ENCODE measurements at places on chromosomes 11 and 22. TPM values are rescaled to one million over a fixed set of nuclear protein-coding genes. Genes with fewer than 3 reads are reported as not detected.
A peak's percentile ranks its signal among the peaks of the same experiment; 100 is the strongest.

Gene ELMOD1
- not detected for total RNA-seq

Gene PKDREJ
- total RNA-seq = 0.05 TPM

DNA sequence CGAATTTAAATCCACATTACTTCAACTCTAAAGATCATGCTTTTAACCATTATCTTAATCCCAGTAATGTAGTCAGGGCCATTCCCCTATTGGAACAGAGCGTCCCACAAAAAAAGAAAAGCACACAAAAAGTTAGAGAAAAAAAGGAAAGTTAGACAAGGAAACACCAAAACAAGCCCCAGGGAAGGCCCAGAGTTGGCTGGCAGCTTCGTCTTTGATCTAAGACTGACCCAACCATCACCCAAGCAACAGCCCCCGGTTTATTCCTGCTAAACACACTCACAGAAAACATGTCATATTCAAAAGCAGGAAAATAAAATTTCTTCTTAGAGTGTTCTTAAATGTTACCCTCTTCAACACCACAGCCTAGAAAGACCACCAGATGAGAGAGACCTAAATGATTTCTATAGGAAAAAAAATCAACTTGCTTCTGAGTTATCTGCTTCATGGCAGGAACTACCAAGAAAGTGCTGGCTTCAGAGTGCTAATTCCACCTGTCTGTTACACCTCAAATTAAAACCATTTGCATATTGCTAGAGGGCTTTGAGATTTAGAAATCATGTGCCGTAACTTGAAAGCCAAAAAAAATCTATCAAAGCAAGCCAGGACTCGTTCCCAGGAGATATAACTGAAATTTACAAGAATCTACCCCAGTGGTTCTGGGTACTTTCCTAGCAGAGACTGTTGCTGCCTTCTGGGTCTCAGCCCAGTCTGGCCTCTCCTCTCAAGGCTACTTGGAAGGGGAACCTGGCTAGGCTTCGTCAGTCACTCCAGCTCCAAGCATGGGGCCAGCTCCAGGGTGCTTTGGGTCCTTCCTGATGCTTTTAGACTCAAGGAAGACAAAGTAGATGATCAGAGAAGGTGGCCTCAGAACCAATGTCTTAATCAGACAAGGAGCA, 31.2 kb downstream of the POU2AF3 start:
- no peak for DNase-seq

GRCh38 chr11:67416416-67417335, 1.2 kb downstream of the CARNS1 start:
- no peak for DNase-seq

- no peak for DNase-seq
Observed at GRCh38 chr11:34348096-34348495, 9.7 kb downstream of the ABTB2 start.

- DNase-seq = no peak
Observed at GRCh38 chr11:82837650-82838049, 62.6 kb downstream of the PRCP start.

Gene AMOTL1
- 60.8 TPM for total RNA-seq

Gene APOL3
- total RNA-seq = 0.35 TPM

- no peak for DNase-seq
Observed at GRCh38 chr11:13889552-13890249, 72.8 kb upstream of the SPON1 start.

DNA sequence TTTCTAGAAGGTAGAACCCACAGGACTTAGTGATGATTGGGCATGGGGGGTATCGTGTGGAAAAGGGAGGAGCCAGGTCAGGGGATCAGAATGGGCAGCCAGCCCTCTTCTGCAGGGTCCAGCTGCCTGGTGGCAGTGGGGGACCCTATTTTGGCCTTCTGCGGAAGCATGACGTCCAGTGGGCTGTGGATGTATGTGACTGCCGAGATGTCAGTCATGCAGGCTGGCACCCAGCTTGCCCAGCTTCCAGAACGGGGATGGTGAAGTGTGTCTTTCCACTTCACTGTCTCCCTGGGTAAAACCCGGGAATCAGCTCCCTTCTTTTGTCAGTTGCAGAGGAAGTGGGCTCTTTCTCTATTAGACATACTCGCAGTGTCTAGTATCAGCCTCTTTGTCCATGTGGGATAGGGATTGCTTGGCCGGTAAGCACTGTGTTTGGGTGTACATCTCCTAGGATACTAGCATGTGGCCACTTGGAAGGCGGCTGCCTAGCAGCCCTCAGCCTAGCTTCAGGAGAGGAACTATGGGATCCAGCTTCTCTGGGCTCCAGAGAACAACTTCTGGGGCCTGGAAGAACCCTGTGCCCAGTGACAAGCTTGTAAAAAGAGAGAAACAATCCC, 51.4 kb downstream of the GRIK4 start:
- DNase-seq = peak; percentile 27

Gene OR5P2
- total RNA-seq = not detected

Gene PHF21B
- total RNA-seq = 0.98 TPM

Gene PVALB
- not detected for total RNA-seq

DNA sequence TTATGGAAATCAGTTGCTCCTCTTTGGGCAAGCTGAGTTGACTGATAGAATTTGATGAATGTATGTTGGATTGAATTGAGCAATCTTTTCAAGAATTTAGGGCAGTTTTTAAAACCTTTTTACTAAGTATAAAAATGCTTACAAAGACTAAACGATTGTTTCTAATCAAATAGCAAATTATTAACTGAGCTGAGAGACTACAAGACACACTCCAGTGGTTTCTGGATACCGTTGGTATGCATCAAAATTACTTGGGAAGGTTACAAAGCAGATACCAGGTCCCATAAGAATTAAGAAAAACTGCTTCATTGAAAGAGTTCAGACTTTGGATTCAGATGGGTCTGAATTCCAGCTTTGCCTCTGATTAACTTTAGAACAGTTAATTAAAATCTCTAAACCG, 721.4 kb downstream of the FAM181B start:
- DNase-seq = no peak

DNA sequence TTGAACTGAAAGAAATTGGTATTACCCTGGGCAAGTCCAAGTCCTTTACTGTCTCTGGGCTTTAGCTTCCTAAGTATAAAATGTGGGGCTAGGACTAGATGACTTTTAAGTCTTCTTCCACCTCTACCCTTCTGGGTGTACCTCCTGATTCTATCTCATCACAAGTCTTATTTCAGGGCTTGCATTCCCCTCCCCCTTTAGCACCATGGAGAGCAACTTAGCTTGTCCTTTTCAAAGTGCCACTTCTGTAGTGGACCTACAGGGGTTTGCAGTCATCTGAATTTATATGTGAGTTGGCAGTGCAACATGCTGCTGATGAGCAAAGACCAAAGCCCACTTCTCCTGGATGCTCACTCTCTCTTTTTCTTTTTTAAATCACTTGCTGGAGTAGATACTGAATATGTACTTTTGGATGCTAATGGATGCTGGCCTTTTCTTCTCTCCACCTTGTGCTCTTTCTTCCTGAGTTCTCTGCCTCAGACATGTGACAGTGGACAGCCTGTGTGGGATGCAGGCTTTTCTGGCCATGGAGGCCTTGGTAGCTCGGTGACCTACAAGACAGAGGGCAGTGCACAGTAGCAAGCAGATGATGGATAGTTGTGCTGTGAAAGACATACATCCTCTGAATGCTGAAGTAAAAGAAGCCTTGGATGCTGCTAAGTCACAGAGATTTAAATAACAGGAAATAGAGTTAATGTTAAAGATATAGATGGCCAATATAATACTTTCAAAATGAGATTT, 185.0 kb downstream of the NELL1 start:
- DNase-seq = no peak

Gene TYR
- not detected for total RNA-seq

DNA sequence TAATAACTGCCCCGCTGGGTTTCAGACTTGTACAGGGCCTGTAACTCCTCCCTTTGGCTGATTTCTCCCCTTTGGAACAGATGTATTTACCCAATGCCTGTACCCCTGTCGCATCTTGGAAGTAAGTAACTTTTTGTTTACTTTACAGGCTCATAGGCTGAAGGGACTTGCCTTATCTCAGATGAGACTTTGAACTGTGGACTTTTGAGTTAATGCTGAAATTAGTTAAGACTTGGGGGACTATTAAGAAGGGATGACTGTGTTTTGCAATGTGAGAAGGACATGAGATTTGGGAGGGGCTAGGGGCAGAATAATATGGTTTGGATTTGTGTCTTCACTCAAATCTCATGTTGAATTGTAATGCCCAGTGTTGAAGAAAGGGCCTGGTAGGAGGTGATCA, 62.0 kb downstream of the TRPC6 start:
- DNase-seq = peak; percentile 43

- no peak for DNase-seq
Observed at GRCh38 chr11:1819074-1819473, 15.7 kb upstream of the SYT8 start.

Gene CRYBA4
- total RNA-seq = not detected

GRCh38 chr11:8386134-8386864, 122.6 kb upstream of the LMO1 start:
- no peak for DNase-seq

Gene RAG1
- total RNA-seq = 0.23 TPM

DNA sequence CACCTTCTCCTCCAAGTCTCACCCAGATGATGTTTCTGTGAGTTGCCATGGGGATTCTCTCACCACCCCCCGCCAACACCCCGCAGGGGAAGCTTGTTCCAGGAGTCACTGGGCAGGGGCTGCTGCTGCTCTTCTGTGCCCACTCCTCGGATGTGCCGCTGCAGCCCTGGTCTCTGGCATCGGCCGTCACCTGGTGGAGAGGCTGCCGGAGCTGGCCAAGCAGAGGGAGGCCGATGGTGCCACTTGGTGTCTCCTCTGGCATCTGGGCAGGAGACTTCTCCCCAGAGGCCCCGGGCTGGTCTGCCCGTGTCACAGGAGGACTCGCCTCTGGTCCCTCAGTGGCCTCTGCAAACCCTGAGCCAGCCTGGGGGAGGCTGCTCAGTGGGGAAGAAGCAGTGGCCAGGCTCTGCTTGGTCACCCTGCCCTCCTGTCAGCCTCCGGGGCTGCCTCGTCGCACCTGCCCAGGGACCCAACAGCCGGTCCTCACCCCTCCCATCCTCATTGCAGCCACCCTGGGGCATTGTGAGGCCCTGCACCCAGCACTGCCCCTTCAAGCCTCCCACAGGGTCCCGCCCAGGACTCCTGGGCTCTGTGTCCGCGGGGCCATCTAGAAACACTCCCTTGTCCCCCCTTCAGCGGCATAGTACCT, 424 bp upstream of the ADORA2A start:
- DNase-seq = no peak

Gene TEAD1
- total RNA-seq = 144 TPM

DNA sequence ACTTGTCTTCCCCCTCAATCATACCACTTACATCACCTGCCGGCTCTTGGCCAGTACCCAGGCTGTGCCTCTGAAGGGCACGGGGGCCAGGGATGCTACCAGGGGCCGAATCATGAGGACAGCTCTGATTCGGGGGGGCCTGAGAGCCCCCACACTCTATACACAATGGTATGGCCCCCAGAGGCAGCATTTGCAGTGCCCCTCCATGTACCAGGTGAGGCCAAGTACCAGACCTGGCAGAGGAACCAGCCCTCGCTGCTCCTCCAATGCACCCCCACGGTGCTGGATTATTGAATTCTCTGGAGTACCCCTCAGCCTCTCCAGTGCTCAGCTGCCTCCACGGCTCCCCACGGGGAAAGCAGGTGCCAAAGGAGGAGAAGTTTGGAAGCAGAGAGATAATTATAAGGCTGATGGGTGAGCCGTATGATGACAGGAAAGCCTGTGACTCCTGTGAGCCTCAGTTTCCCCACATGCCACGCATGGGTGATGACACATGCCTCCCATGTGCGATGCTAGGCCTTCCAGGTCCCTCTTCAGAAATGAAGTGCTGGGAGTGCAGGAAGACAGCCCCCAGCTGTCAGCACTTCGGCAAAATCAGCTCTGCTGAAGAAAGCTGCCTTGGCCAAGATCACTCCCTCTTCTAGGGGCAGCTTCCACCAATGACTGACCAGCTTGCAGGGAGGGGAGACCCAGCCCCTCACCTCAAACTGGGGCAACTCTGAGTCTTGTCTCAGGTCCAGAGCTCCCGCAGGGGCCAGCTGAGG, 69.9 kb downstream of the THAP12 start:
- no peak for DNase-seq

DNA sequence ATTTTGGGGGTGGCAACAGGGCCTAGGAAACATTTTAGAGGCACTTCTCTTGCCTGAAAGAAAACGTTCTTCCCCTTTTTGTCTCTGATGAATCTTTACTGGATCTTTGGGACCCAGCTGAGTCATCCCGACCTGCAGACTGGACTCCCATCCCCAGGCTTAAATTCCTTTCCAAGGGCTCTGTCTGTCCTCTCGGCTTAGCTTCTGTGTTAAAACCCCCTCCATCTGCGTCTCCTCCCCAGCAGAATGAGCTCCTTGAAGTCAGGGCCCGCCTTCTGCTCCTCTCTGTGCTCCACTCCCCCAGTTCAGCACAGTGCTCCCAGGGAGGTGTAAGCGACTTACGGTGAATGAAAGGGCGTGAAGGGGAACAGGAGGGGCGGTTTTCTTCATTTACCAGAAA, 895 bp upstream of the DAGLA start:
- no peak for DNase-seq

- no peak for DNase-seq
Observed at GRCh38 chr22:37525746-37526350, 6.6 kb upstream of the CARD10 start.

- no peak for DNase-seq
Observed at GRCh38 chr11:114802878-114803277, 124.6 kb downstream of the NXPE2 start.

DNA sequence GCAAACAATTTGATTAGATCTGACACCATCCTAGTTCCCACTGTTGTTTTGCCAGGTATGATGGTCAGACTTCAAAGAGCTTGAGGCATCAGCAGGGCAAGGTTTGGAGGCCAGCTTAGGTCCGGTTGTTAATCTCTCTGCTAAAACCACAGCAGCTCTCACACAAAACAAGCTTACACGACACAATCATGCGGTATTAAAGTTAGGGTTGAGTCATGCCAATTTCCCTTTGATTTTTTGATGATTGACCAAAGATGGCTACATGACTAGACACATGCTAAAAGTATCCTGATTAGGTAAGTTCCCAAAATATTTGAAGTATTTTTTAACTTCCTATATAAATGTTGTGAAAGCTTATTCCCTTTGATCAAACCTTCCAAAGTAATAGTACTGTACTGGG, 145.9 kb downstream of the ELP4 start:
- no peak for DNase-seq

Gene TMPRSS4
- total RNA-seq = 86.4 TPM
